ENCODE measurements at places on chromosomes 7 and 10.
A peak's percentile ranks its signal among the peaks of the same experiment; 100 is the strongest.

GRCh38 chr7:65250697-65251395 is 122.8 kb upstream of the ZNF92 start:
- DNase-seq = no peak

DNA sequence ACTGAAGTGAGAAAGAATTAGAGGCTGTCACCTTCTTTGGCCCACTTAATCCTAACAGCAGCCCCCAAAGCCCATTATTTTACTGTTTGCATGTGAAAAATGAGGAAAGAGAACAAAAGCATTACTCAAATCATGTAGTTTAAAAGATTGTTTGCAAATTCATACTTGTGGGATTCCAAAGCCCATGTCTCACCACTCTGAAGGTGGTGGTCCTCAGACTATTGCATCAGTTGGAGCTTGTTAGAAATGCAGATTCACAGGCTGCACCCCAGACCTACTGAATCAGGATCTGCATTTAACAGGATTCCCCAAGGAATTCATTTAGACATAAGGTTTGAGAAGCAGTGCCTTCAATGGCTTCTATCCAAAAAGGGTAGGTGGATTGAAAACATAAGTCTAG is 93.7 kb upstream of the PDE1C start:
- no peak for DNase-seq

DNA sequence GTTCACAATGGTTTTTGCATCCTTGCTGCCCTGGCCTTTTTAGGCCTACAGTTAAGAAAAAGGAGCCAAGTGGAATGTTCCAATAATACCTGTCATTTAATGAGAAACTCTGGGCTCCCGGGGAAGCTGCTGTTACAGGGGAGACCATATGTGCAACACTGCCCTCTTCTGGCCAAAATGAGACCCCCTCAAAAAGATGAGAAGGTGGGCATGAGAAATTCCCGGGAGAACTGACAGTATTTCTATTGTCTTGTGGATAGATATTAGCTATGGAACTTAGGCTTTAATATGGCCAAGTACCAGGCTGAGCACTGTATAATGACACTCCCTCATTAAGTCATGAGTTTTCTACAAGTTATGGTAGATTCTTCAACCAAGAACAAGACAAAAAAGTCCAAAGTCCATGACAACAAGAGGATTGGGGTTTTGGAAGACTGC is 99.4 kb downstream of the CCDC3 start:
- DNase-seq = peak; percentile 87

DNA sequence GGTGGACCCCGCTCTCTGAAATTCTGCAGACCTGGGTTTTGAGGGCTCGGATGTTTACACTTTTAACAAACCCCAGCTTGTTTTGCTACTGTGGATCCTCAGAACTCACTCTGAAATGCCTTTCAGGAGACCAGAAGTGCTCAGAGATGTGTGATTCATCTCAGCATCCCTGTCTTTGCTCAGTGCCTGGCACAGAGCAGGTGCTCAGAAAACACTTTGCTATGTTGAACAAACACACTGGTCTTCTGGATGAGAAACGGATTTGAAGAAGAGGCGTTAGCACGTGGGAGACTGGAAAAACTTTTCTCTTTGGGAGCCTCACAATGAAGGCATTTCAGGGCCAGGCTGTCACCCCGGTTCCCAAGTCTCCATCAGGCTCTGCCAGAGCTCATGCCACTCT is 53.3 kb downstream of the SH3PXD2A start:
- no peak for DNase-seq

GRCh38 chr10:72081210-72081609 is 7.1 kb downstream of the SPOCK2 start:
- peak; percentile 46 for DNase-seq

DNA sequence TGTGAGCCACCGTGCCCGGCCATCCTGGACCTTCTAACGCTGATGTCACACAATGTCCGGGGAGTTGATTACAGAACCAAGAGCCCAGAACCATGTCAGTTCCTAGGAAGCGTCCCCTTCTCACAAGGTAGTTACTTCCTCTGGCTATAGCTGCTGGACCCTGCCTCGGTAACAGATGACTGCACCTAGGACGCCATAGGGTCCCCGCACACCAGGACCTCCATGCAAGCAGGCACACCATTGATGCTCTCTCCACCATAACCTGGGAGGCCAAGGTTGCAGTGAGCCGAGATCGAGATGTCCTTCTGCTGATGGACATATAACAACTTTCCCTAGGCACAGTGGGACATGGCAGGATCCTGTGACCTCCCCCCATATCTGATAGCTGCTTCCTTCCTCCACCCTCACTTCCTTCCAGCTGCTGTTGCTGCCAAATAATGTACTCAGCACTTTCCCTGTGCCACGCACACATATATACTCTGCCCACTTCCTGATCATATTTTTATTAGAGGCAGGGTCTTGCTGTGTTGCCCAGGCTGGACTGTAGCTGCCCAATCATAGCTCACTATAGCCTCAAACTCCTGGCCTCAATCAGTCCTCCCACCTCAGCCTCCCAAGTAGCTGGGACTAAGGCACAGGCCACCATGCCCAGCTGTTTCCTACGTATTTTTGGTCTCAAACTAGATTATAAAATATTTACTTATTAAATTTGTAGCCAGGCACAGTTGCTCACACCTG is 3.5 kb upstream of the SNX8 start:
- no peak for DNase-seq

GRCh38 chr7:87128861-87129267 is 23.4 kb upstream of the DMTF1 start:
- peak; percentile 11 for DNase-seq

GRCh38 chr7:84138411-84138810 is 56.2 kb downstream of the SEMA3A start:
- no peak for DNase-seq

- DNase-seq = no peak
Measured at GRCh38 chr10:69045441-69046300, 42.2 kb upstream of the SRGN start.
